ENCODE measurements at places on chromosomes 1 and 21.

DNA sequence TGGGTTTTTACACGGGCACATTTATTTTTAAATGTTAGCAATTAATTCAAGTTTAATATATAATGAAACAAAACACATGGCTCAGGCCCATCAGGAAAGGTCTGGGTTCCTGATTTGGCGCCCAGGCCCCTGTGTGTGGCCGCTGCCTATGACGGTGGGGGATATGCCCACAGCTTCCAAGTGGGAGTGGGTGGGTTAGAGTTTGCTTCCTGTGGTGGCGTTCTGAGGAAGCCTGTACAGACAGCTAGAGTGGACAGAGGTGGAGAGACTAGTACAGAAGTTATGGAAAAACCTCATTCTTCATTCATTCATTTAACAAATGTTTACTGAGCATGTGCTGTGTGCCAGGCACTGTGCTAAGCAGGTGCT is 22.4 kb upstream of the EPS8L3 start:
- DNase-seq = no peak

DNA sequence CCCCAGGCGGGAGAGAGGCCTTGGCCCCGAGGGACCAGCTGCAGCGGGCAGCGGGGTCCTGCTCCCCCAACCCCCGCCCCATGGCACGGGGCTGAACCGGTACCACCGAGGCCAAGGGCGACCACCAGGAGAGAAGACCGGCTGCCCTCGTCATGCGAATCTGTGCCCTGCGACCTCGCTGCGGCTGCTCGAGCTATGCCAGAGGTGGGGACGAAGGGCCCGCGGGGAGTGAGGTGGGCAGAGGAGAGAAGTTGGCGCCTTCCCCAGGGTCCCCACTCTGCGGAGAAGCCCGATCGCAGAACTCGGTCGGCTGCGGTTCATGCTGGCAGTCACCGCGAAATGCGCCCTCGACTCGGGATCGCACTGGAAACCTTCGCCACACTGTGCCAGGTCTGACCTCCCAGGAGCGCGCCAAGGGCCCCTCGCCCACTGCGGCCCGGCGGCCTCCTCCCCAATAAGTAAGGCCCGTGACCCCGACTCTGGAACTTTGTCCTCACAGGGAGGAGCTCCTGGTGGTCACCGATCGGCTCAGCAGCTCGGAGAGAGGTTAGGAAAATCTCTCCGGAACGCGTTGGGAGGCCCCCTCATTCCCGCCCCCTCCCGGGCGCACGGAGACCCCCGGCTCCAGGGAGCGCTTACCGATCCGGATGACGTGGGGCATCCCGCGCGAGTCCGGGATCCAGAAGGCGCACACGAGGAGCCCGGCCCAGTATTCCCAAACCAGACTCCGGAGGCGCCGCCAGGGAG is 787 bp downstream of the GRIK3 start:
- no peak for DNase-seq

GRCh38 chr1:50851034-50851433 is 109.0 kb downstream of the FAF1 start:
- DNase-seq = no peak

- DNase-seq = no peak
These were observed 251.3 kb downstream of the SDCCAG8 start for GRCh38 chr1:243507001-243507671.

GRCh38 chr1:245264226-245264625 is 109.4 kb downstream of the KIF26B start:
- DNase-seq = no peak

DNA sequence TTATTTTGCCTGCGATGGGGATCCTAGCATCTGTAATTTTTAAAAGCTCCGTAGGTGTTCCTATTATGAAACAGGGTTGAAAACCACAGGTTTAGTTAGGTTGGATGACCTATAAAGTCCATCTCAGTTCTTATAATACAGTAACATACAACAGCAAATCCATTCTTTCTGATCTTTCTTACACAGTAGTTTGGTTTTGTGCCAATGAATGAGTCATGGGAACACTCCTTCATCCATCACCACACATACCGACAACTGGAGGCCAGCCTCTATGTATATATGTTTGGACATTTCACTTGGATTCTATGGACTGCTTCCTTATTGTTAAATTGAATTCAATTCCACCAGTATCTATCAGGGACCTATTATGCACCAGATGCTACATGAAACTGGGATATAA is 118.4 kb upstream of the L1TD1 start:
- DNase-seq = no peak

- DNase-seq = no peak
These were observed 26.6 kb downstream of the CLIC6 start for GRCh38 chr21:34695434-34695833.

DNA sequence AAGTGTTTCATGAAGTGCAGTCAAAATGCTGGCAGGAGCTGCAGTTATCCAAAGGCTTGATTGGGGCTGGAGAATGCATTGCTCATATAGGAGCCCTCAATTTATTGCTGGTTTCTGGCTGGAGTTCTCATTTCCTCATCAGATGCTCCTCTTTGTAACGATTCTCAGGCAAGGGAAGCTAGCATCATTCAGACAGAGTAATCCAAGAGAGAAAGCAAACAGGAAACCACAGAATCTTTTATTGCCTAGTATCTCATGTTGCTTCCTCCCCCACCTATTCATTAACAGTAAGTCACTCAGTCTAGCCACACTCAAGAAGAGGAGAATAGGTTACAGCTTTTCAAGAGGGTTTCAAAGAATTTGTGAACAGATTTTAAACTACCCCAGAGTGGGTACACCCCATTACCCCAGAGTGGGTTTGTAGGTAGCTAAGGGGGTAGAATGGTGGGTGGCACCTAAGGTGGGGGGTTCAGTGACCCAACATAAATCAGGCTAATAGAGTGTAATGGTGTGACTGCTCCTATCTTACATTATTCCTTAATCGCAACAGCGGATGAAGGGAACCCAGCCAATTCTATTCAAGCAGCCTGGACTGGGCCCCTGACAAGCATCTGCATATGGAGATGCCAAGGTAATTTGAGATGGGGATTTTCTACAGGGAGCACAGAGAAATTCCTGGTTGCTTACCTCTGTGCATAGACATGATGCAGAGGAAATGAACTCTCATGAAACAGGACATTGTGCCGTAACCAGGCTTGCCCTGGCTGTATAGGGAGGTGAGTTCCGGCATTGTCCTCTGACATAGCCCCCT is 67.1 kb downstream of the KCNJ15 start:
- no peak for DNase-seq
